Caco-2 (cell line): ENCODE measurements at places on chromosomes 13 and 19. TPM values are rescaled to one million over a fixed set of nuclear protein-coding genes. Genes with fewer than 3 reads are reported as not detected.
A peak's percentile ranks its signal among the peaks of the same experiment; 100 is the strongest.

ATP13A1 gene
- total RNA-seq, result 83.0 and 93.1 TPM in 2 replicates

GRCh38 chr19:11288349-11288748 lies 7.6 kb upstream of the TSPAN16 start:
- DNase-seq, result no peak

DNA sequence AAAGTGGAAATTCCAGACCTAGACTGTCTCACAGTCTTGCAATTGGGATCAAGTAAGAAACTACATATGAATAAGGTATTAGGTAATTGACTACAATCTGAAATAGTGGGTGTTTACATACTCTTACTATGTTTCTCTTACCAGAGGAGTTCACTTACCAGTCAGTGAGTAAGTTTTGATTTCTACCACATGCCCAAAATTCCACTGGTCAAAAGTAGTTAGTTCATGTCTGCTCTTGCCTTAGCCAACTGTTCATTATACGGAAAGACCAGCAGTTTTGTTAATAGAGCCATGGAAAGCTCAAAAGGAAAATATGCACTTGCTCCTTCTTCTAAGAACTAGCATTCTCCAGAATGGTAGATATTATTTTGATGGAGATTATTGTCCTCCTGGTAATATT lies 490.8 kb downstream of the RFC3 start:
- DNase-seq, result no peak

DNA sequence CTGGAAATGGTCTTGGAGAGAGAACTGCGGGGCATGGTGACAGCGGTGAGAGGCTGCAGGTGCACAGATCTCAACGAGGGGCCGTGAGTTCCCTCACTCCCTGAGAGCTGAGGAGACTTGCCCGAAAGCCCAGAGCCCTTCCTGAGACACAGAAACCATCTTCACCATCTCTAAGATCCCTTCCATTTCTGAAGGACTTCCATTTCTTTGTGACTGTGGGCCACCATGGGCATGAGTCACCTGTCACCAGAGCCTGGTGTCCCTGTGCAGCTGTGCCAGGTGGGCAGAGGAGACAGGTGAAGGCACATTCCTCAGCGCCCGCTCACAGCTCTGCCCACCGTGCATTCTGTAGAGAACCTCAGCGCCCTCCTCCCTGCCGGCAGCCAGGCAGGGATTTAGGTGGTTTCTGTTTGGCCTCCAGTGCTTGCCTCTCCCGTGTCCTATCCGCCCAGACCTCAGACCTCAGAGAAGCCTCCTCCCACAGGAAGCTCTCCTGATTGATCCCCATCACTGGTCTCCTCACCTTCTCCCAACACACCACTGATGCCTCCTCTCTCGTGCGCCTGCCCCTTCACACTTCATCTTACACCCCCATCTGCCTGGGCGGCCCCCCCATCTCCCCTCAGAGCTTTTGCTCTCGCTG lies 24.2 kb downstream of the SH3GL1 start:
- DNase-seq, result no peak

DNA sequence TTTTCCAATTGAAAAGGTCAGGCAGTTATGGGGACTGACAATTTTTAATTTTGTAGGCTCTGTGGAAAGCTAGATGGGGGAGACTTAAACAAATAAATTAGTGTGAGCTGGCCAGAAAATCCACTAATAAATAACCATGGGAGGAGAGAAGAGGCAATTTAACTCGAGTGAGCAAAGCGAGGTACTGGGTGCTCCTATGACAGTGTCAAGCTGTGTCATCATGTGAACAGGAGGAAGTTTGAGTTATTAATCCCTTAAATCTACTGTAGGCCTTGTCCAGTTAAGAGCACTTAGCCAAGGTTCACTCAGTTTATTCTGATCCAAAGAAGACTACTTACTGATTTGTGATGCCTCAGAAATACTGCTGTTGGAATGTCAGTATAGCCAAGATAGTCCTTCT lies 122.8 kb downstream of the OXGR1 start:
- DNase-seq, result no peak

- no peak for DNase-seq
Measured at GRCh38 chr19:29535214-29535831, 9.5 kb downstream of the VSTM2B start.

GRCh38 chr13:67303661-67304333 lies 73.7 kb upstream of the PCDH9 start:
- no peak for DNase-seq

NALCN gene
- total RNA-seq, result not detected in 2 replicates

DNA sequence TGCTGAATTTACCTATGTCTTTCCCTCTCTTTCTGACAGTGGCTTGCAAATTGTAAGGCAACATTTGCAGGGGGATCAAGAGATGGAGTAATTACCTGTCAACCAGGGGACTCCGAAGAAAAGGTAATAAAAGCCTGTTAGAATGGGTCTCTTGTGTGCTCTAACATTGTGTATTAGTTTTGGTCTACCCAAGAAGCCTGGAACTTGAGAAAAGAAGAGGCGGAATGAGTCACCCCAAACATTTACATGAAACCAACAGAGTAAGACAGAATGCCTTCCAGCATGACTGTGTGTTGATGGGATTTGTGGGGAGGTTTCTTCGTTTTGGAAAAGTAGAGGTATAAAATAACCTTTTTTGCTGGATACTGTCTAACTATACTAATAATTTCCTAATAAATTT lies 36.7 kb downstream of the ZAR1L start:
- DNase-seq, result no peak

DNA sequence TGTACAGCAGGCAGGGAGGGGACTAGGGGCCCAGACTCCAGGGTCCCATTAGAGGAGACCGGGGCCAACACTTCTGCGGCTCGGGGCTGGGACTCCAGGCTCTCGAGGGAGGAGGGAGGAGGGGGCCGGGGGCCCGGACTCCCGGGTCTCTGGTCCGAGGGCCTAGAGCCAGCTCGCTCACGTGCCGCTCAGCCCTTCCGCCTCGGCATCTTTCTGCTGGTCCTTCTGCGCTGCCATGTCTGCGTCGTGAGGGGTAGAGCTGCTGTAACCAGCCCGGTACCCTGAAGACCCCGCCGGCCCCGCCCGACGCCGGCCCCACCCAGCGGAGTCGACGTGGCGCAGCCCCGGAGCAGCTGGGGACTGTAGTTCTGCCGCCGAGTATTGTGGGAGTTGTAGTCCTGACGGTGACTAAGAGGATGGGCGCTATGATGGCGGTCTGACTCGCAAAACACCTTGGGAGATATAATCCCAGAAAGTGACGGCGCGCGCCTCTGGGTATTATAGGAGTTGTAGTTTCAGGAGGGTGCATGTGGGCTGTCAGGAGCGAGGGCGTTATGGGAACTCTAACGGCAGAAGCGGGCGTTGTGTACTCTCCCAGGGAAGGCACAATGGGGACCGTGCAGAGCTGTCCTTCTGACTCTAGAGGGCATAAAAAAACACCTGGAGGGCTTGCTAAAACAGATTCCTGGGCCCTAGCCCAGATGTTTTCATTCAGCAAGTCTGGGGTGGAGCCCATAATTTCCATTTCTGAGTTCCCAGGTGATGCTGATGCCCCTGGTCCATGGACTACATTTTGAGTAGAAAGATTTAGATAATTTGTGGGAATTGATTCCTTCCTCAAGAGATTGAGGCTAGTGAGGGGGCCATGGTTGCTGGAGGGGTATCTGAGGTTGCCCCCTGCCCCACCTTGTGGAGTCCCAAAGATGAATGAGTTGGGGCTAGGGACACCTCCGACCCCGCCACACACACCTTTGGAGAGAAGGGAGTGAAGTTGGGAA lies at the start of gene RABAC1:
Gene RABAC1, minus strand, starts transcription at position 266 of the 998 bp plus-strand sequence. Its CDS starts 29 bp downstream, at position 237.
- DNase-seq, result peak; percentile 93

GRCh38 chr19:8610041-8610935 lies at the start of gene ADAMTS10:
Gene ADAMTS10, minus strand, starts transcription at chr19:8610715. Its CDS starts 5,005 bp downstream, at chr19:8605710.
- DNase-seq, result no peak

- DNase-seq, result no peak
Measured at GRCh38 chr13:107937848-107938247, 277.5 kb downstream of the LIG4 start.

DNA sequence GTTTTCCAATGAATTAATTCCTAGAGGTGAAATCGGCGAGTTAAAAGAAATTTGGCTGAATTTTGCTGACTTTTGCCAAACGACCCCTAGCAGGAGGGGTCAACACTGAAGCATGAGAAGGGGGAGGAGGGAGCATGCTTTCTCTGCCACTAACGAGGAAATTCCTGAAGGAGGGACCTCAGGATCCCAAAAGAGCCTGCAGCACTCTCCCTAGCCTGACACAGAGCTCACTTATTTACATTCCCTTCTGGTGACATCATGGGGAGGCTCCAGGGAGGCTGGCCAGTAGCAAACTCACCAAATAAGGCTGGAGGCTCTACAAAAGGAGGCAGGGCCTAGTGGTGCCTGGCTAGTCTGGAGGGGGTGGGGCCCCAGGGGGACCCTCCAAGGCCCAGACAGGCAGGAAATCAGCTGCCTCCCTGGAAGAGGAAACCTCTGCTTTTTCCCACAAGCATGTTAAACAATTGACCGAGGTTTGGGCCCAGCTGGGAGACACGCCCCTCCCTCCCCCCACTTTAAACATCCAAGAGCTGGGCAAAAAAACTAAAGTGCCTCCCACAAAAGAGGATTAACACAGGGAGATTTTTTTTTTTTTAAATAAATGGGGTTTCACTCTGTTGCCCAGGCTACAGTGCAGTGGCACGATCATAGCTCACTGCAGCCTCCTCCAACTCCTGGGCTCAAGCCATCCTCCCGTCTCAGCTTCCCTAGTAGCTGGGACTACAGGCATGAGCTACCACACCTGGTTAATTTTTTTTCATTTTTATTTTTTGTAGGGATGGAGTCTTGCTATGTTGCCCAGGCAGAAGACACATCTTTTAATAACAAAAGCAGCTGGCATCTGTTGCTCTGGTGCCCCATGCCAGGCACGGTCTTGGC lies 2.1 kb downstream of the DAPK3 start:
- DNase-seq, result peak; percentile 93

DNA sequence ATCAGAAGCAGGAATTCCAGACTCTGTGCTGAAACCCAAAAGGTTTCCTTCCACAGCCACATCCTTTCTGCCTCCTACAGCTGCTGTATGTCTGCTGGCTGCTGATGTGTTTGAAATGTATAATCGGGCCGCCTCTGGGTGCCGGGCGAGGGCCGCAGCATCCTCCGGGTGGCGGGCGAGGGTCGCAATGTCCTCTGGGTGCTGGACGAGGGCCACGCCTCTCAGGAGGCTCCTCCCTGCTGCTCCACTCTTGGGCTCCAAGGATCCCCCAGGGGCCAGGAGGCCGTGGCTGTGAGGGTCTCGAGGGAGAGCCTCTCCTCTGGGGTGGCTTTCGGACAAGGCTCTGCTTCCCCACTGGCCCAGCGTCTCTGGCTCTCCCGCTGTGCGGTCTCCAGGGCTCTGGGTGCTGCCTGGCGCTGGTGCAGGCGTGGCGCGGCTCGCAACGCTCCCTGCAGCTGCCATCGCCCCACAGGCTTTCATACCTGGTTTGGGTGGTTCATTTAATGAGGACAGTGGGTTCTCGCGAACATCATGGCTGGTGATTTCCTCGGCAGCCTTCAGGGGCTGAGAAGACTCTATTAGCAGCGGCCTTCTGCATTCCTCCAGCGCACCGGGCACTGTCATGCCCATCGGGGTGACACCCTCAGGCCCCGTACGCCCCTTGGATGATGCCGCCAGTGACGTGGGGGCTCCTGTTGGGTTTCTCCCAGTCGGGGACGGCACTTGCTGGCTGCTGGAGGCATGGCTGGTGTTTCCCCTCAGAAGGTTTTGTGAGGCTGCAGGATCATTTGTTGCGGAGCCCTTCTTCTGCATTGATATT lies 41.8 kb upstream of the GRTP1 start:
- peak; percentile 42 for DNase-seq
